ENCODE measurements at places on chromosomes 13 and 19. TPM values are rescaled to one million over a fixed set of nuclear protein-coding genes. Genes with fewer than 3 reads are reported as not detected.
A peak's percentile ranks its signal among the peaks of the same experiment; 100 is the strongest.

Gene APLP1
- not detected for total RNA-seq

Gene PPP1R13L
- total RNA-seq, result 13.9 TPM

Gene ZNF221
- 2.0 TPM for total RNA-seq

Gene EDDM13
- 3.0 TPM for total RNA-seq

Gene NLRP9
- total RNA-seq, result not detected

Gene NAA16
- 99.6 TPM for total RNA-seq

Gene ARL11
- 1.7 TPM for total RNA-seq

Gene CDX2
- total RNA-seq, result not detected

Gene UHRF1
- total RNA-seq, result 0.11 TPM

Gene PEG3
- total RNA-seq, result not detected

- DNase-seq, result no peak
- no peak overlapping the region for H3K4me3 ChIP-seq
- no peaks in the 10 kb centered on the region for H3K36me3 ChIP-seq
- H3K4me1 ChIP-seq, result no peaks in the 10 kb centered on the region
- H3K27ac ChIP-seq, result no peak overlapping the region
These were observed 49.8 kb upstream of the ESD start for GRCh38 chr13:46846726-46847125.

GRCh38 chr19:7515645-7516151, at the start of gene ZNF358:
Gene ZNF358 (plus strand): TSS chr19:7516103. CDS start chr19:7519243, 3,140 bp downstream.
- H3K27ac ChIP-seq, result no peak within 1 kb of the TSS
- H3K4me1 ChIP-seq, result no peaks in the 10 kb centered on the region
- H3K27me3 ChIP-seq, result no peaks in the 10 kb centered on the region
- H3K4me3 ChIP-seq, result peak within 1 kb of the TSS; percentile 34
- no peaks in the 10 kb centered on the region for H3K36me3 ChIP-seq

GRCh38 chr13:30971575-30971974, 39.1 kb downstream of the TEX26 start:
- H3K27me3 ChIP-seq, result no peaks in the 10 kb centered on the region
- H3K4me3 ChIP-seq, result no peak overlapping the region
- no peak for DNase-seq
- no peak overlapping the region for H3K27ac ChIP-seq
- H3K36me3 ChIP-seq, result no peaks in the 10 kb centered on the region
- no peaks in the 10 kb centered on the region for H3K4me1 ChIP-seq

DNA sequence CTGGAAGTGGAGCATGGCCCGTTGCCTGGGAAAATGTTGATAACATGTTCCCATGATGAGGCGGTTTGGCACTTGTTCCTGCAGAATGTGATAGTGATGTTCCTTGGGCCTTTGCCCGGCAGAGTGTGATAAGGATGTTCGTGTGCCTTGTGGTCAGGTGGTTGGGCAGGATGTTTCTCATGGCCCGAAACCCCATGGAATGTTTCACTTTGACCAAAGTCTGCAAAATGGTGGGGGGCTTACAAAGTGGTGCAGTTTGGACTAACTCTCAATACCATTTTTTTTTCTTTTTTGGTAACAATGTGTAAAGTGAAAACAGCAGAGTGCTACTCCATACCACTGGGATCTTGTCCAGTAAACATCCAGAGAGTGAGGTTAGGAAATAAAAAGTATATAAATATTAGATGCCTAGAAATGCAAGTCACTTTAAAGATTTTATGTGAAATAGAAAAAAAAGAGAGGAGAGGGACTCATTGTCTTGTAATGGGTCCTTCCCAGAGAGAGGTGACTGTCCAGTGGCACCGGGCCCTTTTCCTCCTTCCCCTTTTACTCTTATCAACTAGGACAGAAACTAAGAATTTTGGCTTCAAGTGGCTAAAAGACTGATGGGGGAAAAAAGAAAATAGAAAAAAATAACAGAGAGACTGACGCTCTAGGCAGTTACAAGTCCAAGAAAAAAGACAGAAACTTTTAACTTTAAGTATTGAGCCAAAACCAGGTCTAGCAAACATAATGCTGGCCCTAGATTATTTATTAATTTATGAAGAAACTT, 5.7 kb downstream of the FPR3 start:
- no peak for DNase-seq
- H3K4me3 ChIP-seq, result no peak overlapping the region
- no peaks in the 10 kb centered on the region for H3K36me3 ChIP-seq
- H3K27ac ChIP-seq, result no peak overlapping the region

GRCh38 chr19:461721-462551, 1.1 kb upstream of the SHC2 start:
- no peak overlapping the region for H3K27ac ChIP-seq
- H3K4me1 ChIP-seq, result no peaks in the 10 kb centered on the region
- no peaks in the 10 kb centered on the region for H3K27me3 ChIP-seq
- H3K4me3 ChIP-seq, result no peak overlapping the region
- no peak for DNase-seq

DNA sequence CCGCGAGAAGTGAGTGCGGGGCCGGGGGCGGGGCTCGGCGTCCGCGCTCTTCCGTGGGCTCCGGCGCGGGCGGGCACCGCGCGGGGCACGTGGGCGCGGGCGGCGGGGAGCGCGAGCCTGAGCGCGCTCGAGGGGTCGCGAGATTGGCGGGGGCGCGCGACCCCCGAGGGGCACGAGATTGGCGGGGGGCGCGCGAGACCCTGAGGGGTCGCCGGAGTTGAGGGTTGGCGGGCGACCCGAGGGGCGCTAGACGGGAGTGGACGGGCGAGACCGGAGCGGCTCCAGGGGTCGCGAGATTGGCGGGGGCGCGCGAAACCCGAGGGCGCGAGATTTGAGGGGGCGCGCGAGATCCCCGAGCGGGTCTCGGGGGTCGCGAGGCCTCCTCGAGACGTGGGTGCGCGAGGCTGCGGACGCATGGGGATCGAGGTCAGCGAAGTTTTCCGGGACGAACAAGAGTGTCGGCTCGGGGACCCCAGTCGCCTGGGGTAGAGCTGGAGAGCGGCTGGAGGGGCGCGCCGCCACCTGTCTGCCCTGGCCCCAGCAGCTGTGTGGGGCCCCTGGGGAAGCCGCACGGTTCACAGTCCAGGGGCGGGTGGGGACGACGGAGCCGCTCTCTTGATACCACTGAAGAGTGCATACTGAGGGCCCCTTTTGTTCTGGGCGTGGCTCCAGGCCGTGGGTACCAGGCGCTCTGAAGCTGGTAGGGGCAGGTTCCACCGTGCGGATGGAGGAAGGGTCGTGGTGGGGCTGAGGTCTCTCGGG, 682 bp downstream of the SSBP4 start:
- no peaks in the 10 kb centered on the region for H3K36me3 ChIP-seq
- no peak for DNase-seq
- peak overlapping the region; percentile 63 for H3K27ac ChIP-seq
- H3K4me3 ChIP-seq, result peak overlapping the region; percentile 47
- no peaks in the 10 kb centered on the region for H3K27me3 ChIP-seq

- H3K27ac ChIP-seq, result no peak overlapping the region
- H3K4me1 ChIP-seq, result no peaks in the 10 kb centered on the region
- H3K4me3 ChIP-seq, result no peak overlapping the region
- no peaks in the 10 kb centered on the region for H3K36me3 ChIP-seq
These were observed 652.8 kb downstream of the PCDH9 start for GRCh38 chr13:66577358-66577757.

GRCh38 chr13:91399189-91400062, 1.0 kb downstream of the GPC5 start:
- no peak for DNase-seq
- peaks cover 4% of the 10 kb centered on the region for H3K27me3 ChIP-seq
- H3K36me3 ChIP-seq, result no peaks in the 10 kb centered on the region
- H3K4me3 ChIP-seq, result peak overlapping the region; percentile 39
- H3K4me1 ChIP-seq, result peaks cover 11% of the 10 kb centered on the region

GRCh38 chr13:87274209-87274819, 396.9 kb upstream of the SLITRK5 start:
- H3K27ac ChIP-seq, result no peak overlapping the region
- H3K4me3 ChIP-seq, result no peak overlapping the region
- H3K27me3 ChIP-seq, result no peaks in the 10 kb centered on the region
- H3K4me1 ChIP-seq, result no peaks in the 10 kb centered on the region
- no peak for DNase-seq

- peaks cover 6% of the 10 kb centered on the region for H3K27me3 ChIP-seq
- no peak overlapping the region for H3K27ac ChIP-seq
- no peaks in the 10 kb centered on the region for H3K4me1 ChIP-seq
- H3K36me3 ChIP-seq, result no peaks in the 10 kb centered on the region
- no peak for DNase-seq
These were observed 78.0 kb downstream of the STARD13 start for GRCh38 chr13:33207615-33207961.

DNA sequence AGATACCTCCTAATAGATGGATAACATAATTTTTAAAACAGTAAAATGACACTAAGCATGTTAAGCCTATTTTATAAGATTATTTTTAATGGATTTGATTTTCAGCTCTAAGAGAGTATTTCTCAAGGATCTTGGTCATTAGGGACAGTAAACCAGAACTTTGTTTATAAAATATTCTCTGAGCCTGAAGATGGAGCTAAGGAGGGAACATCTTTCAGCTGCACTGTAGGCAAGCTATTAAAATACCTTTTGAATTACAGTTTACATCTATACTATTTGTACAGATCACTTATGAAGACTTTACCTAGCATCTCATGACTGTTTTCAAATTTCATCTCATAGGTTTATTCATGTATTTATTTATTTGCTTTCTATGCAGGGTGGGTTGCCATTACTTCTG, 345.3 kb downstream of the MYO16 start:
- H3K36me3 ChIP-seq, result no peaks in the 10 kb centered on the region
- no peak overlapping the region for H3K4me3 ChIP-seq
- H3K27ac ChIP-seq, result no peak overlapping the region
- DNase-seq, result no peak
- H3K27me3 ChIP-seq, result peaks cover 5% of the 10 kb centered on the region

GRCh38 chr19:35868172-35868822, at the start of gene APLP1:
Gene APLP1 (plus strand): TSS chr19:35868574. CDS start chr19:35868637, 63 bp downstream.
- H3K36me3 ChIP-seq, result no peaks in the 10 kb centered on the region
- peaks cover 16% of the 10 kb centered on the region for H3K4me1 ChIP-seq
- no peak within 1 kb of the TSS for H3K4me3 ChIP-seq
- no peak within 1 kb of the TSS for H3K27ac ChIP-seq
- peaks cover 7% of the 10 kb centered on the region for H3K27me3 ChIP-seq

GRCh38 chr19:39670998-39671397, 15.3 kb downstream of the LGALS16 start:
- H3K27ac ChIP-seq, result no peak overlapping the region
- no peaks in the 10 kb centered on the region for H3K36me3 ChIP-seq
- peaks cover 22% of the 10 kb centered on the region for H3K4me1 ChIP-seq
- DNase-seq, result no peak
- H3K4me3 ChIP-seq, result no peak overlapping the region

- H3K4me1 ChIP-seq, result peaks cover 12% of the 10 kb centered on the region
- H3K4me3 ChIP-seq, result no peak overlapping the region
- no peak overlapping the region for H3K27ac ChIP-seq
- no peak for DNase-seq
- H3K36me3 ChIP-seq, result peaks cover 13% of the 10 kb centered on the region
These were observed 1.5 kb downstream of the DHX34 start for GRCh38 chr19:47350630-47351029.

GRCh38 chr13:26968431-26969341, 202.9 kb downstream of the USP12 start:
- no peak overlapping the region for H3K4me3 ChIP-seq
- no peak for DNase-seq
- H3K4me1 ChIP-seq, result no peaks in the 10 kb centered on the region
- H3K27me3 ChIP-seq, result no peaks in the 10 kb centered on the region

- H3K4me3 ChIP-seq, result no peak overlapping the region
- no peak for DNase-seq
- no peaks in the 10 kb centered on the region for H3K36me3 ChIP-seq
- peaks cover 53% of the 10 kb centered on the region for H3K4me1 ChIP-seq
- no peaks in the 10 kb centered on the region for H3K27me3 ChIP-seq
These were observed 151.1 kb downstream of the KATNAL1 start for GRCh38 chr13:30156270-30156669.

- DNase-seq, result no peak
- H3K36me3 ChIP-seq, result no peaks in the 10 kb centered on the region
- H3K4me3 ChIP-seq, result no peak overlapping the region
- no peaks in the 10 kb centered on the region for H3K4me1 ChIP-seq
These were observed 49.3 kb downstream of the UBL3 start for GRCh38 chr13:29801102-29801501.

- H3K27ac ChIP-seq, result no peak overlapping the region
- DNase-seq, result no peak
These were observed 5.7 kb upstream of the CA11 start for GRCh38 chr19:48651683-48652048.

DNA sequence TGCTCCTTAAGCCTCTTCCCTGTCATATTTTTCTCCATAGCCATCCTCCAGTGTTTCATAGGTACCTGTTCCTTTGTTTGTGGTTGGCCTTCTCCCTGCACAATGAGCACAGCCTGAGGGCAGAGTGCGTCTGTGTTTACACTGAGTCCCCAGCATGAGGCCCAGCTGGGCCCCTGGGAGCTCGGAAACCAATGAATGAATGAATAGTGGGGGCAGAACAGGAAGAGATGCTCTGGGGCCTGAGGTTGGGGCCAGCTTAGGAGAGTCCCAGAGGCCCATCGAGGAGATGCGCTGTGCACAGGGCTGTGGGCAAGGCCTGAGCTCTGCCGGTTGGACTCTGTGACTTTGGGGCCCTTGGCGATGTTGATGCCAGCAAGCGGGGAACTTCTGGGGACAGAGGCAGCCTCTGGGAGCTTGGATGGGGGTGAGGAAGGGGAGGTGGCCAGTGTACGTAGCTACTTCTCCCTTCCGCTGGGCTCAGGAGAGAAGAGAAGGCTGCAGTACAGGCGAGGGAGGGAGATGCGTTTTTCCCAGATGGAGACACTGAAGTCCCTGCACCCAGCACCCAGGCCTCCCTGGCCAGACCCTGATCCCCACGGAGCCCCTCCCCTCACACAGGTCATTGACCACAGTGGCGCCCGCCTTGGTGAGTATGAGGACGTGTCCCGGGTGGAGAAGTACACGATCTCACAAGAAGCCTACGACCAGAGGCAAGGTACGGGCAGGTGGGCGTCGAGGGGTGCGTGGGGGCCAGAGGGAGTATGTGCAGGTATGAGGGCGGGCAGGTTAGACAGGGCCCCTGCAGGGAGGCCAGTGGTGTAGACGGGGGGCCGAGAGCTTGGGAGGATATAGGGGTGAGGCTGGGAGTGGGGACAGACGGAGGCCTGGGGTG, 5.1 kb downstream of the TBCB start:
- H3K4me3 ChIP-seq, result no peak overlapping the region
- H3K27ac ChIP-seq, result no peak overlapping the region
- no peak for DNase-seq

DNA sequence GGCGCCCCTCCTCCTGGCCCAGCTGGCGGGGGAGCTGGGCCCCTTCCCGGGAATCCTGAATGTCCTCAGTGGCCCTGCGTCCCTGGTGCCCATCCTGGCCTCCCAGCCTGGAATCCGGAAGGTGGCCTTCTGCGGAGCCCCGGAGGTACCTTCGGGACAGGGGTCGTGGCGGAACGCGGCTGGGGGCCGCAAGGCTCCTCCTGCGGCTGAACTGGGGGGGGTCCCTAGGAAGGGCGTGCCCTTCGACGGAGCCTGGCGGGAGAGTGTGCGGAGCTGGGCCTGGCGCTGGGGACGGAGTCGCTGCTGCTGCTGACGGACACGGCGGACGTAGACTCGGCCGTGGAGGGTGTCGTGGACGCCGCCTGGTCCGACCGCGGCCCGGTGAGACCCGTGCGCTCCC, 8.6 kb downstream of the ALDH16A1 start:
- H3K27me3 ChIP-seq, result no peaks in the 10 kb centered on the region
- H3K4me1 ChIP-seq, result no peaks in the 10 kb centered on the region
- peaks cover 3% of the 10 kb centered on the region for H3K36me3 ChIP-seq
- no peak overlapping the region for H3K4me3 ChIP-seq

All from naive thymus-derived CD4-positive, alpha-beta T cell (primary cell).